ENCODE measurements at places on chromosomes 1 and 21. TPM values are rescaled to one million over a fixed set of nuclear protein-coding genes. Genes with fewer than 3 reads are reported as not detected.

TTC39A gene
- not detected for total RNA-seq

RNU1-3 gene
- total RNA-seq, result 3,650 TPM

UFC1 gene
- 82.9 TPM for total RNA-seq

OXCT2 gene
- total RNA-seq, result 0.28 TPM

IL6R gene
- total RNA-seq, result 87.9 TPM

SPATA46 gene
- not detected for total RNA-seq

ELAPOR1 gene
- 16.1 TPM for total RNA-seq

SLC25A34 gene
- total RNA-seq, result 2.6 TPM

CCDC185 gene
- not detected for total RNA-seq

MLLT11 gene
- total RNA-seq, result 3.7 TPM

CYP4A22 gene
- not detected for total RNA-seq

GUCA2B gene
- not detected for total RNA-seq

CACHD1 gene
- total RNA-seq, result 0.49 TPM

OR2C3 gene
- not detected for total RNA-seq

MNDA gene
- 0.20 TPM for total RNA-seq

CXADR gene
- 0.62 TPM for total RNA-seq

CFHR5 gene
- not detected for total RNA-seq

SLFNL1 gene
- 0.86 TPM for total RNA-seq

NPPA gene
- total RNA-seq, result not detected

S100A14 gene
- total RNA-seq, result 0.70 TPM

TMEM82 gene
- not detected for total RNA-seq

C1QB gene
- 1.3 TPM for total RNA-seq

PTPRU gene
- total RNA-seq, result 0.13 TPM

DIO1 gene
- not detected for total RNA-seq

RXRG gene
- total RNA-seq, result not detected

CD5L gene
- total RNA-seq, result not detected

TMEM35B gene
- 51.6 TPM for total RNA-seq

SGIP1 gene
- total RNA-seq, result not detected

TSPAN1 gene
- 0.53 TPM for total RNA-seq

MTARC2 gene
- not detected for total RNA-seq

MYOCOS gene
- not detected for total RNA-seq

VTCN1 gene
- total RNA-seq, result not detected

RGS13 gene
- total RNA-seq, result 0.10 TPM

CFAP45 gene
- total RNA-seq, result 1.5 TPM

FAM177B gene
- 3.3 TPM for total RNA-seq

CHIA gene
- total RNA-seq, result not detected

LEPR gene
- total RNA-seq, result 1.3 TPM

DMRTA2 gene
- not detected for total RNA-seq

MANEAL gene
- total RNA-seq, result 4.4 TPM

HMGCS2 gene
- total RNA-seq, result 0.82 TPM

TMOD4 gene
- total RNA-seq, result 1.9 TPM

SYCP1 gene
- not detected for total RNA-seq

PEAR1 gene
- 0.09 TPM for total RNA-seq

CYB5RL gene
- 10.0 TPM for total RNA-seq

GPR3 gene
- not detected for total RNA-seq

FMOD gene
- total RNA-seq, result 0.41 TPM

RPE65 gene
- total RNA-seq, result not detected

TRIM67 gene
- total RNA-seq, result not detected

SOX13 gene
- 4.7 TPM for total RNA-seq
